ENCODE measurements at places on chromosomes 1 and 21.
A peak's percentile ranks its signal among the peaks of the same experiment; 100 is the strongest.

GRCh38 chr1:68029444-68029843, 21.0 kb downstream of the DIRAS3 start:
- no peak for DNase-seq

DNA sequence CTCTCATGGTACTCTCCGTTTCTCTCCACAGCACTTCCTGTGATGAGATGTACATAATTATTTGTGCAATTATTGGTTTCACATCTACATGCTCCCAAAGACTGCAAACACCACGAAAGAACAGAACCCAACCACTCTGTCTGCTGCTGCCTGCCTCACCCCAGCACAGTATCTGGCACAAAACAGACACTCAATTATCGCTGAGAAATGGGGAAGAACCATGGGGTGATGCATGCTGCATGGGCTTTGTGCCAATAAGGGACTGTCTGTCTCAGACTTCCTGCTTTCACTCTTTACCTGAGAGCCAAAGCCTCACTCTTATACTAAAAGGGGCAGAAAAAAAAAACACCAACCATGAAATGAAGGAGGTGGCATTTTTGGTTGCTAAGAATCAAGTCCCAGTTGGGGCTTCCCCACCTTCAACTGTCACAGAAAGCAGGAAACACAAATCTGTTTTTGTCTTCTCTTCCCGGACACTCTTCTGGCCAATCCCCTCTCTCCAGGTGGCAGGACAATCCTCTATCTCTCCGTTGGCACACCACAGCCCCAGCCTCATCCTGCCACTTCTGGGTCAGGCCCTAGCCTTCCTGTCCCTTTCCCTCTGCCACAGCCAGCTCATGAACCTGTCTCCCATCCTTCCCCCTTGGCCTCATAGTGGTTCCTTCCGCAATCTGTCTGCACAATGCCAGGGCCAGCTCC, 82.0 kb downstream of the TGFBR3 start:
- no peak for DNase-seq

GRCh38 chr1:24967555-24967954, 37.5 kb upstream of the RUNX3 start:
- DNase-seq, result no peak

DNA sequence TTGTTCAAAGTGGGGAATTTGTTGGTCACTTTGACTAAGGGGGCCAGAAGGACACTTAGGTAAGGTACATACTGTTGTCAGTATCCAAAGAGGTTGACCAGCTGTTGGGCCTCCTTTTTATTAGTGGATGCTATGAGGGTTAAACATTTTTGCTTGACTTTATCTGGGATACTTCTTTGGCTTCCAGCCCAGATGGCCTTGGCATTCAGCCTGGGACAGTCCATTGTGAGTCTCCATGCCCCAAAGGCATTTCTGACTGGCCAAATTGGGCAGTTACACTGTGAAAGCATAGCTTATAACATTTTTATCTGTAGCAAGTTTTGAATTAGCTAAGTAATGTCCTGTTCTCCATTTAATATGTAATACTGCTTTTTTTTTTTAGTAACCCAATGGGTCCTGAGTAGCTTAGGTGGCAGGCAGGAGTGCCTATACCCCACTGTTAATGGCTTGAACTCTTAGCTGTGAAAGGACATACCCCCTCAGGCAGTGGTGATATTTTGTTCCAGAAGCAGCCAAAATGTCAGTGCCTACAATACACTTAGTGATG, 35.4 kb upstream of the CD1D start:
- no peak for DNase-seq

- DNase-seq, result no peak
These were observed 94.1 kb upstream of the ATP1B1 start for GRCh38 chr1:169012416-169012815.

GRCh38 chr21:35697321-35697808, 363.0 kb downstream of the SETD4 start:
- DNase-seq, result no peak

GRCh38 chr1:35577071-35577998, 4.2 kb downstream of the TFAP2E start:
- no peak for DNase-seq

DNA sequence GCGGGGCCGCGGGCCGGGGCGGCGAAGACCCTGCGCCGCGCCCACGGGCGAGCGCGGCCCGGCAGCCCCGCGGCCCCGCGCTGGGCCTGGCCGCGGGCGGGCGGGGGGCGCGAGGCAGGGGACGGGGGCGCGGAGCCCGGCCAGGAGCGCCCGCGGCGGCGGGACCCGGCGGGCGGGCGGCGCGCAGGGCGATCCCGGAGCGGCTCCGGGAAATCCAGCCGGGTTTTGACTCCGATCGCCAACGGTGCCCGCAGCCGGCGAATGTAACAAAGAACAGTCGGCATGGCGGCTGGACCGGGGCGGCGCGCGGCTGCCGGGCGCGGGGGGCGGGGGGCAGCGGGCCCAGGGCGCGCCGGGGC, 334 bp downstream of the PRDM15 start:
- peak; percentile 53 for DNase-seq

- DNase-seq, result no peak
These were observed 124.6 kb upstream of the KRTAP19-8 start for GRCh38 chr21:31162827-31163226.

GRCh38 chr1:35486858-35487408, 70.3 kb downstream of the KIAA0319L start:
- DNase-seq, result no peak

DNA sequence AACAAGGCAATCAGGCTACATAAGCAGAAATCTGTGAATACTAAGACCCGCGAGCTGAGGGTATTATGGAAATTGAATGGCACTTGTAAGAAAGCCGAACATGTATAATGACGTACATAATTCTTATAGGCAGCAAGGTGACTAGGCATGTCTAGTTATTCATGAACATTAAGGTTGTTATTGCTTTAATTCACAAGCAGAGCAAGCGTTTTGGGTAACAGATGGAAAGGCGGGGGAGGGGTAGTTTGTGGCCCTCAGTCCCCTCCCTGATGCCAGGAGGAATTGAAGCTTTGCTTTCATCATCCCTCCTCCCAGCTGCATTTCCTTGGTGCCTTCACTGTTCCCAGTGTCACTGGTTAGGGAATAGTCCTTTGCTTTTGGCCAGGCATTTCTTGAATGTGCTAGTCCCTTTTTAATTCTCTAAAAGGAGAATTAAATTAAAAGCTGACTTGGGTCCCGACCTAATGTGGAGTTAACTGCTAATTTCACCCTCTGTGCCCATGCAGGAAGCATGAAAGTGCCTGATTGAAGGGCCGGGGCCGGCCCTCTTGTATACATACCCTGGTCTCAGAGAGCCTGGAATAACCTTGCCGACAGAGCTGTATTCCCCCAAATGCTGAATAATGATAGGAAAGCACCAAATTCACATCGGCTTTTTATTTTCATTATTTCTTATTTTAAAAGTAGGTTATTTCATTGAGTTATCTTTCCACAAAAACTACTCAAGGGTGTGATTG, 42.5 kb downstream of the RYR2 start:
- no peak for DNase-seq
